ENCODE measurements at places on chromosomes 7 and 10.

GRCh38 chr7:97480772-97481390, 251.0 kb upstream of the TAC1 start:
- no peak for DNase-seq

DNA sequence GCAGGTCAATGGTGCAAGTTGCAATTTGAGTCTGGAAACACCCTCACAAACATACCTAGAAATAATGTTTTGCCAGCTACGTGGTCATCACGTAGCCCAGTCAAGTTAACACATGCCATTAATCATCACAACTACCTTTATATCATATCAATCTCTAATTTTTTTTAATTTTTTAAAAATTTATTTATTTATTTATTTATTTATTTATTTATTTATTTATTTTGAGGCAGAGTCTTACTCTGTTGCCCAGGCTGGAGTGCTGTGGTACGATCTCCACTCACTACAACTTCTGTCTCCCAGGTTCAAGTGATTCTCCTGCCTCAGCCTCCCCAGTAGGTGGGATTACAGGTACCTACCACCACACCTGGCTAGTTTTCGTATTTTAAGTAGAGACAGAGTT, 52.4 kb upstream of the MACROH2A2 start:
- no peak for DNase-seq

DNA sequence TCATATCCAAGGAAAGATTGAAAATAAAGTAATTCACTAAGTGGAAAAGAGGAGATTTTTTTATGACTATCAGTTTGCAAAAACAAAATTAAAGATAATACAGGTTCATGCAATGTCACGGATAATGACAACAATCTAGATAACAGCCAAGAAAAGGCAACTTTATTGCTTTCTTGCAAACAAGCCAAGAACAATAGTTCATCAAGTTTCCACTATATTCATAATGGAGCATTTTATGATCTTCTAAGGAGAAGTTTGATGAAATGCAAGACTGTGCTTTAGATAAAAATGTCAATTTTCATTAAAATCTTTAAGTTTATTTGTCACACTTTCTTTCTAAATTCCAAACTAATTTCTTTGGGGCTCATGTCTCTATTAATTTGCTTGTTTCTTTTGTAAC, 53.9 kb upstream of the NRP1 start:
- no peak for DNase-seq

DNA sequence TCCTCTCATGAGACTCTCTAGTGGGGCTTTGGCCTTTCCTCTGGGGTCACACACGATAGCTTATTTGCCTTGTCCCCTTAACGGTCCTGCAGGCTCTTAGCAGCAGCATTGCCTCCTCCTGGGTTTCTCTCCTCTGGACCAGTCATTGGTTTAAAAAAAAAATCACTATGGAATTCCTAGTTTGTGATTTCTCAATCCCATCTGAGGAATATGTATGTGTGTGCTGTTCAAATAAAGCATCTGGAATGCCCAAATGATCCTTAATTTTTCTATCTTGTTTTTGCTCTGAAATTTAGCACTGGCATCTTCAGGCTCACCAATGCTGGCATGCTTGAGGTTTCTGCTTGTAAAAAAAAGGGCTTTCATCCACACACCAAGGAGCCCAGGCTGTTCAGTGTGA, 30.5 kb downstream of the ACTA2 start:
- no peak for DNase-seq

- DNase-seq: no peak
These were observed 138.3 kb downstream of the DOCK4 start for GRCh38 chr7:112067632-112068540.
